Stimulated activated CD4-positive, alpha-beta T cell treated with anti-CD3 and anti-CD28 coated beads, Interleukin-15, amount 100 ng/mL, for 48 hours (primary cell): ENCODE measurements at places on chromosomes 1 and 21.

- DNase-seq: no peak
These were observed at the start of gene B3GALT5 for GRCh38 chr21:39612233-39613040. Gene B3GALT5 (plus strand): TSS chr21:39612940. CDS start chr21:39660560, 47,620 bp downstream.

DNA sequence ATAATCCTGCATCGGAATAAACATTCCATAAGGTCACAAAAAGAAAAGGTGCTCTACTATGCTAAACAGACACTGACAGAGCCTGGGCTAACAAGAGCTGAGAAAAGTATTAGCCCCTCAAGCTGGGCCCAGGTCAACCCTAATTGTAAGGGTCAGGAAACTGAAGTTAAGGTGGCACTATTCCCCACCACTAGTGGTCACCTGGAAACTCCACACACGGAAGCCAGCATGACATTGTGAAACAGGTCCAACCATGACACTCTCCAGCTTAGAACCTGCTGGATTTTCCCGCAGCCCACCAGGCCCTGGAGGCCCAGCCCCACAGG is 1.2 kb downstream of the PTTG1IP start:
- no peak for DNase-seq

DNA sequence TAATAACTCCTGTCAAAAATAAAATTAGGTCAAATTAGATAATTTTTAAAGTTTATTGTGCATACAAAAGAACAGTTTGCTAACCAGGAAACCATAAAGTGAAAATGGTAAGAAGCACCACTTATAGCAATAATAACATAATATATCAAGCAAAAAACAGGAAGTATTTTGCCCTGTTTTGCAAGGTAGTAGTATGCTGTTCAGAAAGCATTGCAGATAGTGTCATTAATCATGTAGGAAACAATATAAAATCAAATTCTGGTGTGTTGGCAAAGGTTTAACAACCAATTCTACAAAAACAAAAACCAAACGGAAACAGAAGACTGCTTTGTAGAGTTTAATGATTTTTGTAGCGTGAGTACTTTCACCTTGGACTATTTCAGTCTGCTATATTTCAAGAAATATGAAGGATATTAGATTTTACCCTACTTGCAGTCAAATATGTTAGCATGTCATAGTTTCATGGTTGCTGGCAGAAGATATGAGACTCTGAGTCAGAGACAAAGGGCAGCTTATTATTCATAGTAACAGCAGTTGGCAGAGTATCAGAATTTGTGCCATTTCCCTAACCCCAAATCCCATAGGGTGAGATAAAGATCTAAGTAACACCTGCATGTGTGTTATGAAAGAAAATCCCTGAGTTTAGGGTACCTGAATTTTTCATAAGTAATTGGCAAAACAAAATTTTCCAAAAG is 729.0 kb upstream of the BRINP3 start:
- no peak for DNase-seq

GRCh38 chr1:225410036-225410435 is 17.8 kb downstream of the LBR start:
- no peak for DNase-seq
